ENCODE measurements at places on chromosomes 1 and 21.
A peak's percentile ranks its signal among the peaks of the same experiment; 100 is the strongest.

DNA sequence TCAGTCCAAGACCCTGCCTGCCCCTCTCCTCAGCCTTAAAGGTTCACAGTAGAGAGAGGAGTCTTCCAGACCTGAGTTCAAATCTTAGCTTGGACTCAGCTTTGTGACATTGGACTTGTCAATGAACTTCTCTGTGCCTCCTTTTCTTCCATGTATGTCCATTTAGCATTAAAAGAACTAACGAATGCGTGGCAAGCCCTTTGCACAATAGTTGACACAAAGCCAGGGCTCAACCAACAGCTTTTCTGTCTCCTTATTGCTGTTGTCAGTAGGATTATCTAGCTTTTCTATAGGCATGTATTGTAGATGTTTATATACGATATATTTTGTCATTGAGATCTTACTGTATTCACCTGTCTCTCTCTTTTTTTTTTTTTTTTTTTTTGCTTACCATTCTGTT is 450.8 kb downstream of the PTPRU start:
- DNase-seq: no peak

- DNase-seq: no peak
Measured at GRCh38 chr1:70916034-70916427, 131.6 kb downstream of the PTGER3 start.

DNA sequence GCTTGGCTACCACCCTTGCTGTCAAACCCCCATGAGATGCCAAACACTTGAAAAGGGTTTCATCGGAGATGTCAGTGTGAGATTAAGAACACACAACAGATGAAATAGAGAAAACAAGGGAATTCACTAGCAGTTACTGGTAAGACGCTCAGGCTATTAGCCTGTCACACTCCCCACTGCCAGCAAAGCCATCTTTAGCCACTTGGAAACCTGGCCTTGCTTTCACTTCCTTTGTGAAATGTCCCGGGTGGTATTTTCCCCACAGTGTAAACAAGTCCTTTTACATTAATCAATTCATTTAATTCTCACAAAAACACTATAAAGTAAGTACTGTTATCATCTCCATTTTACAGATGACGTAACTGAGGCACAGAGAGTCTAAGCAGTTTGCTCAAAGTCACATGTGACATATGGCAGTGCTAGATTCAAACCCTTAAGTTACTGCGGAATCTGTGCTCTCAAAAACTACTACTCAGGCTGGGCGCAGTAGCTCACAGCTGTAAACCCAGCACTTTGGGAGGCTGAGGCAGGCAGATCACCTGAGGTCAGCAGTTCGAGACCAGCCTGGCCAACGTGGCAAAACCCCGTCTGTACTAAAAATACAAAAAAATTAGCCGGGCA is 32.7 kb upstream of the KHDRBS1 start:
- no peak for DNase-seq

GRCh38 chr1:29162025-29162424 is 19.7 kb downstream of the SRSF4 start:
- DNase-seq: no peak

- no peak for DNase-seq
Measured at GRCh38 chr1:201190624-201191051, at the start of gene IGFN1. Gene IGFN1, plus strand, starts transcription at chr1:201190824. Its CDS starts 2,470 bp downstream, at chr1:201193294.

GRCh38 chr1:63713627-63714481 is 60.0 kb upstream of the ROR1 start:
- DNase-seq: peak; percentile 65

DNA sequence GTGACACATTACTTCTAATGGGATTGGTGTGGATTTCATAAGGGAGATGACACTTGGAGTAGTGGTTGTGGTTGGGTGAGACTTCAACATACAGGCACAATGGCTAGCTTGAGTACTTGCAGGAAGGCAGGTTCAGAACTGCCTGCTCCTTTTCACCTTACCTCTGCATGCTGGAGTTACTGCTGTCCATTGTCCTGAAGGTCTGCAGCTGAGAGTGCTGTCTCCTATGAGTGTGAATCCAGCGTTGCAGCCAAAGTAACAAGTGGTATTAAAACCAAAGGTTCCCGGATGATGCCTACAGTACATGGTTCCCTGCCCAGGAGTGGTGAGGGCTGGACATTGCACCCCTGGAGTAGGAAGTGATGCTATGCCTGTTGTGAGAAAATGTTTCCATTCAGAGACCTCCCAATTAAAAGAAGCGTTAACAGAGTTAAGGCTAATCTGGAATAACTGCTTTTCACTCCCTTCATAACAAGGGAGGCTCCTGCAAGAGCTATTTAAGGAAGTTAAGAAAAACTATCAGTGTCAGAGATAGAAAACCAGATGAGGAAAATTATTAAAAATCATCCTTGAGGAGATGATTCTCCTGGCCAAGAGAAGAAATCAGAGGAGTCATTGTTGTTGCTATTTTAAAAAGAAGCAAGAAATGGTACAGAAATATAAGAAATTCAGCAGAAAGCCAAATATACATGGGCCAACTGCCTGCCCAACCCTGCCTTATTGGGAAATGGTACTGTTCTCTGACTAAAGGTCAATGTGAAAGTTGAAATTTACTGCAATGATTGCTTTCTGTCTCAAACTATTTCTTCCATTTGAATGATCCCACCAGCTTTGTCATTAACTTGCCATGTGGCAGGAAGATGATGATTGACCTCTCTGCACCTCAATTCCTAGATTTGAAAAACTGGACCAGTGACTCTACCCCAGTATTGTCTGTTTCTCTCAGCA is 9.8 kb upstream of the F5 start:
- no peak for DNase-seq

DNA sequence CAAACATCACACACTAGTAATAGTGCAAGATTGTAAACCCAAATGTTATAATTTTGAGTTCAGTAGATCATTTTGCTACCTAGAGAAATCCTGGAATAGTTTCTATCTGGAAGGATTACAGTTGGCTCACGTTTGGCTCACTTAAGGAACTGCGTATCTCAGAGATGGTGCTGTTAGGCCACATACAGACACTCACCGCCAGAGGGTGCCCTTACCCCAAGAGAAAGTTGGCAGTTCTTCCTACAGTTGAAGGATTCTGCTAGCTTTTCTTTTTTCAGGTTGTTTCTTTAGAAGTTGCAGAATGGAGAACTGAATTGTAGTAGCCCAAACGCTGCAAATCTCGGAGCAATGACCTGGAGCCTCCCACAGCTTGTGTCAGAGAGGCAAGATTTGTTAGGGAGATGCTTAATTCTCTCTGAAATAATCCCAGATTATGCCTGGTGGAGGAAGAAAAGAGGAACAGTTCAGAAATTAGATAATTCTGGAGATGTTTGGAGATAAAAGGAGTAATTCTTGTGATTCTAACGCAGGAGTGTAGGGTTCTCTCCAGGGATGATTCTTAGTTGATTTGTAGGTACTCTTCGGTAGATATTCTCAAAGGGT is 87.9 kb upstream of the PAPPA2 start:
- DNase-seq: peak; percentile 39

DNA sequence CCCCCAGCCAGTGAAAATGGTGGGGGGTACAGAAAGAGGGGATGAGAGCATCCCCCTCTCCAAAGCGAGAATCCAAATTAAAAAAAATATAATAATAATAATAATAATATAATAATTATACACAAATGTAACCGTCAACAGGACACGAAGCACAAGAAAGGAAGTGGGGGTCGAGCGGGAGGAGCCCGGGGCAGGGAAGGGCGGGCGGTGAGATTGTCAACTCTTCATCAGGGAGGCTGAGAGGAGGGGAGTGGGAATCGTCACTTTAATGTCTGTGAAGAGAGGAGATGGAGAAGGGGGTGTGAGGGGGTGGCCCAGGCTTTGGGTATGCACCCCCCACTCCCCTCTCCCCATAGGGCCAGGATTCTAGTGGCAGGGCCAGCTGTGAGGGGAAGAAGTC is 33.2 kb downstream of the MEF2D start:
- no peak for DNase-seq

GRCh38 chr1:53732409-53732808 is 6.6 kb downstream of the GLIS1 start:
- DNase-seq: no peak

GRCh38 chr1:7669559-7670311 is 101.4 kb upstream of the VAMP3 start:
- DNase-seq: no peak

DNA sequence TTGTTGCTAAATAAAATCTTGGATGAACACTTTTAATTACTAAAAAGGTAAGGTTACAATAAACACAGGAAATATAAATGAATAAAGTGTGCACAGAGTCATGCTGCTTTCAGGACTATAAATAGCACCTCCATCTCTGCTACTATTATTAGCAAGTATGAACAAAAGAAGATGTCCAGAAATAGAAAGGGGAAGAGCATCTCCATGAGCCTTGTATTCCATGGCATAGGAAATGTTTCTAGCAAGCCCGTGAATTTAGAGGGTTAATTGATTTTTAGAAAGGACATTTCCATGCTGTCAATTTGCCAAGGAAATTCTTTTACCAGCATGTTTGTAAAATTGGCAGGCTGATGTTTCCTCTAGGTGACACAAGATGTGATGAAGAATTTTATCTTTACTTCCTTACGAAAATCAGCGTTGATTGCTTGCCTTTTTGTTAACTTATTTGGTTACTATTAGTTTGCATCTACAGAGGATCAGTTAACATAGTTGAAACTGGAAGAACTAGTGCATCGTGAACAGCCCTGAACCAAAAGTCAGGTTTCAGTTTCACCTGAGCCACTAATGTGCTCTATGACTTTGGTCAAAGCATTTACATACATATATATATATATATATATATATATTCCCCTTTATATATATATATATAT is 45.3 kb downstream of the NR5A2 start:
- no peak for DNase-seq

DNA sequence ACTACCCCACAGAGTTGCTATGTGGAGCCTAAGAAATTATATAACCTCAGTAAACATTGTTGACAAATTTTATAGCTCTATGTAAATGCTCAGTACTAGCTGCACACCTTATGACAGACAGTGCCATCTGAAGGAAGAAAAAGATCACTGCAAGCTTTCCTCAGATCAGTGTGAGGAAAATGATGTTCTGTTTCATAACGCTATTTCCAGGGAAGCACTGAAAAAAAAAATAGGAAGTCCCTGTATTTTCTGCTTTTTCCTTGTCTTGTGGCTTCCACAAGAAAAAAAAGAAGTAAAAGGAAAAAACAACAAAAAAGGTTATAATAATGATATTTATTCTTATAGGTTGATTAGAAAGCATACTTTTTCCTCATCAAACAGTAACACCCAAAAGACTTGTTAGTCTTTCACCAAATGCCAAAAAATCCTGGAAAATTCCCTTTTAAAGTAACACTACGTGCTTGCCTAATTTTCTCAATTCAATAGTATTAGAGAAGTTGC is 23.2 kb downstream of the LYST start:
- no peak for DNase-seq

- DNase-seq: no peak
Measured at GRCh38 chr1:26607186-26607585, 77.6 kb downstream of the RPS6KA1 start.

- DNase-seq: no peak
Measured at GRCh38 chr1:107739651-107740050, 225.3 kb downstream of the VAV3 start.

- DNase-seq: no peak
Measured at GRCh38 chr1:189180057-189180456, 1297.6 kb downstream of the BRINP3 start.

DNA sequence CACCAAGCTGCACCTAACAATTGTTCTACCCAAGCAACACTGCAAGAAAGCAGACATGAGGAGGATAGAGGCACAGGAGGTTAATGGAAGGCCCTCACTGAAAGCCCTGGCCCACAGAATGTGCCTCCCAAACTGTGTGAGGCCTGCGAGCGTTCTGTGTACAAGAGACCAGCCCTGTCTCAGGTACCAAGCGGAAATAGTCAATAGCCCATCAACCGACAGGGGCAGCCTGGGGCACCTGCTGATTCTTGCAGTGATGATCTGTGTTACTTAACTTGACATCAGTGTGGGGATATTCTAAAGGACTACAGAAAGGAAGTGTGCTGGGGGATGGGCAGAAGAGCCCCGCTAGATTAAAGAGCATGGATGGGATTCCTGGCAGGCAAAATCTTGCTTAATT is 392.4 kb downstream of the KCNH1 start:
- no peak for DNase-seq

GRCh38 chr1:223230161-223230881 is 87.3 kb upstream of the TLR5 start:
- peak; percentile 59 for DNase-seq

GRCh38 chr1:32988665-32989064 is 24.1 kb upstream of the RNF19B start:
- peak; percentile 61 for DNase-seq

- DNase-seq: no peak
Measured at GRCh38 chr1:88956003-88956402, 36.4 kb downstream of the KYAT3 start.

DNA sequence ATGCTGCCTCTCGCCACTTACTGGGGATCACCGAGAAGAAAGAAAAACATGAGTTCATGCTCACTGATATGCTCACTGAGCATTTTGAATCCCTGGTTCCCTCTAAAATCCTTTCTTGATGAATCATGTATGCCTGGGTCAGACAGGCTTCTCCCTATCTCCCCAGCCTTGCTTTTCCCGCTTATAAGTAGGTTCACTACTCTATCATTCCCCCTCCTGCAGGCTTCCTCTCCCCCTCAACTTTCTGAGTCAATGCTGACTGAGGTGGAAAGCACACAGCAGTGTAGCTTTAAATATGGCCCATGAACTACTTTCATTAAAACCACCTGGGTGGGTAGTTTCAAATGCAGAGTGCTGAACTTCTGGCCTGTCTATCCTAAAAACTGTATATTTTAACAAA is 41.7 kb downstream of the FMO4 start:
- no peak for DNase-seq

DNA sequence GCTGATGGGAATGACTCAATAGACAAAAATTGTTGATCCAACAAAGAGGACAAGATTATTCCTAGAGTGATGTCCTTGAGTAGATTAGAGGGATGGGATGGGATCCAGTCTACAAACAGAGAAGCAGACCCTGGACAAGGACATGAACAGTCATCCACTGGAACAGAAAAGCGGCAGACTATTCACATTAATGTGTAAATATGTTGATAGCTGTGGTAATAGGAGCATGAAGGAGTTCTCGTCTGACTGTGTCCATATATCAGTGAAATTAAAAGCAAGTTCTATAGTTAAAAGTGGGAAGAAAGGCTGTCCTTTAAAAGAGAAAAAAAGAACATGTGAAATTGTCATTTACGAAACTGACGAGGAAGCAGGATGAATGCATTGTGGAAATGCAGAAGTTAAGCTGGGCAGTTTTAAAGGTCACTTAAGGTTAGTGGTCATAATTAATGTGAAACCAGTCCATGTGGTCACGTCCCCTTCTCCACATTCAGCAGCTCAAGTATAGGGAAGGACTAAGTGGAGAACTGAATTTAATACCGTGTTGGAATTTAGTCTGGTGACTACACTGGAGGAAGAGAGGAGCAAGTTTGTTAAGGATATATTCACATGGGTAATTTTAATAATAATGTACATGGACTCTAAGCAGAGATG is 62.1 kb downstream of the PIK3R3 start:
- no peak for DNase-seq

DNA sequence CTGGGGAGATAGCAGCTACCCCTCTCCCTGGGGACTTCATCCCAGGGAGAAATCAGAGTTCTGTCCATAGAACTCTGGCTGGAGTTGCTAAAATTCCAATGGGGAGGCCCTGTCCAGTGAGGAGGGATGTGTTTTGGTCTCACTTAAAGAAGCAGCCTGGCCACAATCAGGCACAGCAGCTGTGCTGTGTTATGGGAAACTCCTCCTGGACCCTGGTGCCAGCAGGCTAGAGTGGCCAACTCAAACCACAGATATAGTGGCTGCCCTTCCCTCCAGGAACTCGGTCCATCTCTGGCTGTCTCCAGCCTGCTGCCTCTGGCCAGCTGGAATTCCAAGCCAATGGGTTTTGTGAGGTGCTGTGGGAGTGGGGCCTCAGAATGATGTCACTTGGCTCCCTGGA is 37.4 kb upstream of the SAMD11 start:
- DNase-seq: no peak

GRCh38 chr1:60268451-60268850 is 194.9 kb upstream of the C1orf87 start:
- no peak for DNase-seq
